Smooth muscle cell of the umbilical artery (primary cell): ENCODE measurements at places on chromosomes 12 and 14. TPM values are rescaled to one million over a fixed set of nuclear protein-coding genes. Genes with fewer than 3 reads are reported as not detected.

Gene FAM90A1
- under 0.01 and 0.09 TPM in 2 replicates for total RNA-seq

Gene OTUB2
- 1.5 and 2.6 TPM in 2 replicates for total RNA-seq

Gene GALNT8
- 2.2 TPM in 1 of 2 replicates, not detected in the other for total RNA-seq

Gene LBHD2
- not detected in 2 replicates for total RNA-seq

Gene SLC5A8
- not detected in 2 replicates for total RNA-seq

Gene RAP1B
- 232 and 338 TPM in 2 replicates for total RNA-seq

Gene TBC1D30
- total RNA-seq = 0.30 and 0.42 TPM in 2 replicates

Gene RPL6
- 1,132 and 1,320 TPM in 2 replicates for total RNA-seq

Gene SOX5
- 6.2 TPM in 2 replicates for total RNA-seq

Gene GPR84
- total RNA-seq = 0.05 TPM in 1 of 2 replicates, not detected in the other

Gene BCL2L14
- not detected in 2 replicates for total RNA-seq

Gene MYF6
- not detected in 2 replicates for total RNA-seq

Gene ACTN1
- total RNA-seq = 651 and 1,122 TPM in 2 replicates

Gene ALDH1L2
- total RNA-seq = 80.1 and 91.5 TPM in 2 replicates

Gene HIGD1C
- not detected in 2 replicates for total RNA-seq

Gene APEX1
- total RNA-seq = 28.8 and 50.2 TPM in 2 replicates
